RPMI8226 (cell line): ENCODE measurements at places on chromosomes 12 and 14.

- peak; percentile 90 for DNase-seq
Observed at GRCh38 chr12:89353823-89354611, 1.7 kb upstream of the DUSP6 start.

GRCh38 chr12:40054555-40055227 is 51.2 kb downstream of the SLC2A13 start:
- DNase-seq, result no peak

GRCh38 chr12:27965966-27966365 is 6.6 kb downstream of the PTHLH start:
- DNase-seq, result no peak

DNA sequence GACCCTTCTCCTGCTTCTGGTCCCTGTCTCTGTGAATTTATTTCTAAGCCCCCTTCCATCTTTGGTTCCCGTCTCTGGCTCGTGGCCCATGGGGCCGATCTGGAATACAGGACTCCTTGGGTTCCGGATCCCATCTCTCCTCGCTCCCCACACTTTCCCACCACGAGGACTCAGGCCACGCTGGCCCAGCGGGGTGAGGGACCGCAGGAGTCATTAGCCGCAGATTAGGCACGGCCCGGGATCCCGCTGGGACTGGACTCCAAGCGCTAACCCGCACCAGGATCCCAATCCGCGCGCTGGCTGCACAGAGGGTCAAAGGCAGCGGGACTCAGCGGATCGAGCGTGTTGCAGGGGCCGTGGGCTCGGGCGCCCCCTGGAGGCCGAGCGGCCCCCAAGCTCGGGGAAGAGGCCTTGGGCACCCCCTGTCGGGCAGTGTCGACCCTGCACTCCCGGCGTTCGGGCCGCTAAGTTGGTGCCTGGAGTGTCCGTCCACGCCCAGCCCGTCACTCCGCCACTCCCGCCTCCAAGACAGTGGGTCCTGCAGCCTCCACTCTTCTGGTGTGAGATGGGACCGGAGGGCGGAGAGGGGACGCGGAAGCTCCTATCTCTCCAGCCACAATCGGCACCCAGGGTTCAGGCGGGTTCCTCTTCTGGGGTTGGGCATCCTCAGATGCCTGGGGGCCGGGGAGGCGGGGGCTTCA is 9.5 kb downstream of the SHMT2 start:
- peak; percentile 91 for DNase-seq

DNA sequence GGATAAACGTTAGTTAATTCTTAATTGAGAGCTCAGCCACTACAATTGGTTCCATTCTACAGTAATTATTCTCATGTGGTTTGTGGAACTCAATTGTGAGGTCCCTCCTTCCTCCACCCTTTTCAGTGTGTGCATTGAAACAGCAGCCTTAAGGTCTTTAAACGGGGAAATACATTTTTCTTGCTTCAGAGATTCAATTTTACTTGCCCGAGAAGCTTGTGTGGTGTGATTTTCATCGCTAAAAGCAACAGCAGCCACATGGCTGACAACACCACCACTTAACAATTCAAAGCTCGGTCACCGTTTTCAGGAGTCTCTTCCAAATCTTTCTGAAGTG is 733 bp upstream of the PPFIBP1 start:
- peak; percentile 4 for DNase-seq

- DNase-seq, result peak; percentile 51
Observed at GRCh38 chr12:6608592-6609281, 1.6 kb upstream of the CHD4 start.

- no peak for DNase-seq
Observed at GRCh38 chr14:68937471-68938270, 41.4 kb downstream of the ACTN1 start.

DNA sequence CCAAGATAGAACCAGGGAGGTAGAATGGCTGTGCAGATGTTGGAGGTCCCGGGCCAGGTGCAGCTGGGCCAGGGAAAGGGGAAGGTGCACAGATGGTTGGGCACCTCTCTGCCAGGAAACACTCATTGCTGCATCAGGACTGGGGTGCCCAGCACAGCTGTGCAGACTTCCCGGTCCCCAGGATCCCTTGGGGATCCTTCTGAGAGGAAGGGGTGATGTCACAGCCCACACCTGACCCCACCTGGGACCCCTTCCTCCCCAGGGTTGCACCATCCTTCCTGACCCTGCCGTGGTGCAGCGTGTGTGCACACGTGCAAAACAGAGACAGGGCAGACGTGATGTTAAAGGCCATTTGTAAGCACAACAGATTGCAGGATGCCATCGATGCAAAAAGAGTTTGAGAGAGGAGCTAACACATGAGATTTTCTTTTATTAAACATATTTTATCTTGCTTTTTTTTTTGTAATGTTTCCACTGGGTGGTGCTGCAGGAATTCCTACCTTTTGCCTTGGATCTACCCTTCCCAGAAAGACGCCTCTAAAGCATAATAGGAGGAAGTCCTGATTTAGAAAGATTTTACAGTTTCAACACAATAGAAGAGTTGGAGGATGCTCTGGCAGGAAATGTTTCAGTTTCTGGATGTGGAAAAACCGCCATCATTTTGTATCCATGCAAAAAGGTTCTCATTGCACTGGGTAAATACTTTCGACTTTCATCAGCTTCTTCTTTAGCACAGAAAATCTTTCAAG is 14.8 kb downstream of the ELK3 start:
- DNase-seq, result peak; percentile 69

- DNase-seq, result peak; percentile 26
Observed at GRCh38 chr14:64508215-64508776, 3.7 kb downstream of the ZBTB1 start.

DNA sequence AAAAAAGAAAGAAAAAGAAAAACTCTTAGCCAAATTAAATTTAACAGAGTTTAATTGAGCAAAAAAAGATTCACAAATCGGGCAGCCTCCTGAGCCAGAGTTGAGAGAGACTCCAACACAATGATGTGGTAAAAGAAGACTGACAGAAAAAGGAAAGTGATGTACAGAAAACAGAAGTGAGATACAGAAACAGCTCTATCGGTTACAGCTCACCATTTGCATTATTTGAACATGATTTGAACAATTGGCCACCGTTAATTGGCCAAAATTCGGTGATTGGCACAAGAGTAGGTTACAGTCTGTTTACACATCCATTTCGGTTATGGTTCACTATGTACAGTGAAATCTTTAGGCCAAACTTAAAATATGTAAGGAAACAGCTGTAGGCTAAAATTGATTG is 117.7 kb downstream of the SPTSSA start:
- no peak for DNase-seq

DNA sequence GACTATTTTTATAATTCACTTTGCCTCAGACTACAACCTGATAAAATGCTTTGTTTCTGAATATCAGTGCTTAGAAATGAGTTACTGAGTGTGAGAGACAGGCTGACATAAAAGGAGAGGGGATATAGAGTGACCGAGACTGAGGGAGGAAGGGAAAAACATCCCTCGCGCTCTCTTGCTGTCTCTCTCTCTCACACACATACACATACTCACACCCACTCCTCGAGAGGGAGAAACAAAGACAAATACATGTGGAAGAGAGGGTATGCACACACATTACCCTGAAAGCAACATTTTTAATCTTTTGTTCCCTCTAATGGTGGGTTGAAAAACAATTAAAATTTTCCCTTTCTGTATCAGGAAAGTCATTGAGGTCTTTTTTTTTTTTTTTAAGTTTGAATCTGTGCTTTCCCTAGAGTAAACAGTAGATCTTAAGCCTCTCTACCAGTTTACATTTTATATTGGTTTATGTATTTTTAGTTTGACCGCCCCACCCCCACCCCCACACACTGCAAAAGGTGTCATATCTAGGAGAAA is 45.3 kb downstream of the FRS2 start:
- no peak for DNase-seq

DNA sequence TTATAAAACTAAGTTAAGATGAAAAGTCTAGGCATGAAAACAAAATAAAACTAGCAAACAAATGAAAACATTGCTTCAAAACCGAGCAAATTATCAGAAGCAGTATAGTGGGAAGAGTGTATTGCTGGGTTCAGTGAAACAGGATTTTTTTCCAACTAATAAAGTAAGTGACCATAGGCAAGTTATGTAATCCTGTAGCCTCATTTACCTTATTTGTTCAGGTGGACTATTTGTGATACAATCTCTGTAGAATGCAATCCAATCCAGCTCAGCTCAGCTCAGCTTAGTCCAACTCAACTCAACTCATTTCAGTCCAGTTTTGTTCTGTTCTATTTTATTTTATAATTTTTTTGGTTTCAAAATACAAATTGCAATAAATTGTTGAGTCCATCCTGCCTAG is 276.7 kb upstream of the LRIG3 start:
- no peak for DNase-seq
